ENCODE measurements at places on chromosomes 7 and 10.

DNA sequence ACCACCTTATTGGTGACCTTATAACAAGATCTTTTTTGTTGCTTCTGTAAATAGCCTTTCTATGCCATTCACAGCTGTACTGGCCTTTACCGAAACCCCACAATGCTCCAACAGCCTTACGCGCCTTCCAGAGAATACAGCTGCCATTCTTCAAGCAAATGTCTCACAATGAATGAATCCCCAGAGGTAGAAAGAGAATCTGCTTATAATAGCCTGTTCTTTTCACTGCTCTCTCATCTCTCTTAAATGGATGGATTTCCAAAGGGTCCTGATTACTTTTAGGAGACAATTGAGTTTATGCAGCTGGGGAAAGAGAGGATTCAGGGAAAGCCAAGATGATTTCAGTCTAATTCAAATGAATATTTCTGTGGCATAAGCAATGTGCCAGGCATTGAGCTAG lies 183.1 kb upstream of the PDE1C start:
- no peak for DNase-seq
- H3K4me1 ChIP-seq: peaks cover 5% of the 10 kb centered on the region
- H3K27me3 ChIP-seq: no peaks in the 10 kb centered on the region
- no peak overlapping the region for H3K4me3 ChIP-seq
- H3K27ac ChIP-seq: no peak overlapping the region

- H3K4me1 ChIP-seq: no peaks in the 10 kb centered on the region
- H3K27me3 ChIP-seq: no peaks in the 10 kb centered on the region
- DNase-seq: no peak
- H3K4me3 ChIP-seq: no peak overlapping the region
Observed at GRCh38 chr10:83691791-83692596, 447.3 kb upstream of the GHITM start.

DNA sequence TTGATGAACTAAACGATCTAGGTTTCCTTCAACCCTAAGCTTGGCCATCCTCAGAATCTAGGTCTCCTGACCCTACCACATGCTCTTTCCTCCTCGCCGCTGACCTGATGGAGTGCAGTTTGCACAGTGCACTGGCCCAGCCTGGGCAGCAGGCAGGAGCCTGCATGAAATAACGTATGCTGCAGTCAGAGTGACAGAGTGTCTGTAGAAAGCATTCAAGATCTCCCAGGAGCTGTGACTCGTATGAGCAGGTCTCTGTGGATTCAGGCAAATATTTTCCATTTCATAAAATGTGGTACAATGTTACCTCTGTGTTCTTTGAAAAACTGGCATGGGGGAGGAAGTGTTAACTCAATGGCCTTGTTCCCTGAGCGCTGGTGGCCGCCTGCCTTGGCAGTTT lies 441.8 kb downstream of the RPS24 start:
- H3K4me1 ChIP-seq: peaks cover 36% of the 10 kb centered on the region
- H3K4me3 ChIP-seq: no peak overlapping the region
- no peak for DNase-seq

- DNase-seq: no peak
- H3K4me3 ChIP-seq: no peak overlapping the region
- no peaks in the 10 kb centered on the region for H3K36me3 ChIP-seq
- H3K27me3 ChIP-seq: no peaks in the 10 kb centered on the region
- no peaks in the 10 kb centered on the region for H3K4me1 ChIP-seq
Observed at GRCh38 chr7:123305840-123306375, 106.1 kb upstream of the SLC13A1 start.

- no peaks in the 10 kb centered on the region for H3K36me3 ChIP-seq
- H3K4me3 ChIP-seq: no peak overlapping the region
- DNase-seq: no peak
- H3K27me3 ChIP-seq: peaks cover 33% of the 10 kb centered on the region
Observed at GRCh38 chr7:21041252-21041651, 254.6 kb upstream of the SP8 start.

GRCh38 chr10:80411681-80412220 lies 3.4 kb downstream of the PRXL2A start:
- peaks cover 70% of the 10 kb centered on the region for H3K4me1 ChIP-seq
- H3K4me3 ChIP-seq: no peak overlapping the region
- peak overlapping the region; percentile 6 for H3K27ac ChIP-seq
- no peaks in the 10 kb centered on the region for H3K27me3 ChIP-seq
- peaks cover 5% of the 10 kb centered on the region for H3K36me3 ChIP-seq

GRCh38 chr10:72242675-72243074 lies 26.6 kb upstream of the ASCC1 start:
- no peaks in the 10 kb centered on the region for H3K36me3 ChIP-seq
- H3K4me1 ChIP-seq: peaks cover 46% of the 10 kb centered on the region

- H3K27me3 ChIP-seq: no peaks in the 10 kb centered on the region
- no peaks in the 10 kb centered on the region for H3K4me1 ChIP-seq
- DNase-seq: no peak
- H3K36me3 ChIP-seq: peaks cover 3% of the 10 kb centered on the region
- H3K4me3 ChIP-seq: no peak overlapping the region
- no peak overlapping the region for H3K27ac ChIP-seq
Observed at GRCh38 chr7:17829001-17829400, 111.3 kb downstream of the SNX13 start.

DNA sequence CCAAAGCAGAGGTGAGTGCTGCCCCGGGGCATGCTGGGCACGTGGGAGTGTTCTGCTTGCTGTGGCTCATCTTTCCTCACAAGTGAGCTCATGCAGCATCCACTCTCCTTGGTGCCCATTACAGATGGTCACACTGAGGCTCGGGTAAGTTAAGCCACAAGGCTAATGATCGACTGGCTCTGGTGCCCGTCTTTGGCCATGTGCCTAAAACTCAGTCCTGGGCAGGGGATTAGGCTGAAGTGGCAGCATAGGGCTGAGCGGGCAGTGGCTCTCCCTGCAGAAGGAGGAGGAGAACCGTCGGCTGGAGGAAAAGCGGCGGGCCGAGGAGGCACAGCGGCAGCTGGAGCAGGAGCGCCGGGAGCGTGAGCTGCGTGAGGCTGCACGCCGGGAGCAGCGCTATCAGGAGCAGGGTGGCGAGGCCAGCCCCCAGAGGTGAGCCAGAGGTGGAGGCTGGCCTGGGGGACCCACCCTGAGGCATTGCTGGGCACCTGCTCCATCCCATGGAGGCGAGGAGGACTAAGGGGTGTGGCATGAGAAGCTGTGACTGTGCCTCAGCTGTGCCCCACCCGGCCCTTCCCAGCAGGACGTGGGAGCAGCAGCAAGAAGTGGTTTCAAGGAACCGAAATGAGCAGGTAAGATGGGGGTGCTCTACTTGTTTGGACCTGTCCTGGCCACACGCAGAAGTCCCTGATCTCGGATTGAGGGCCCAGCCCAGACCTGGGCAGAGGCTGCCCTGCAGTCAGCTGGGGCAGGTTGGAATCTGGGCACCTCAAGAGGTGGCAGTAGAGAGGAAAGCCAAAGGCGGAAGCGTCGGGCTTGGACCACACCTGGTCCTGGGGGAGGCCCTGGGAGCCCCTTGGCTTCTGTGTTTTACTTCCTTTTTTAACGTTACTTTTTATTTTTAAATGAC lies 7.3 kb downstream of the PGAM2 start:
- H3K4me3 ChIP-seq: no peak overlapping the region
- H3K36me3 ChIP-seq: peaks cover 83% of the 10 kb centered on the region
- DNase-seq: no peak
- no peaks in the 10 kb centered on the region for H3K27me3 ChIP-seq
- peaks cover 26% of the 10 kb centered on the region for H3K4me1 ChIP-seq

GRCh38 chr10:60677531-60678129 lies 100.6 kb upstream of the CDK1 start:
- no peaks in the 10 kb centered on the region for H3K27me3 ChIP-seq
- H3K27ac ChIP-seq: no peak overlapping the region
- H3K36me3 ChIP-seq: no peaks in the 10 kb centered on the region
- H3K4me3 ChIP-seq: no peak overlapping the region

DNA sequence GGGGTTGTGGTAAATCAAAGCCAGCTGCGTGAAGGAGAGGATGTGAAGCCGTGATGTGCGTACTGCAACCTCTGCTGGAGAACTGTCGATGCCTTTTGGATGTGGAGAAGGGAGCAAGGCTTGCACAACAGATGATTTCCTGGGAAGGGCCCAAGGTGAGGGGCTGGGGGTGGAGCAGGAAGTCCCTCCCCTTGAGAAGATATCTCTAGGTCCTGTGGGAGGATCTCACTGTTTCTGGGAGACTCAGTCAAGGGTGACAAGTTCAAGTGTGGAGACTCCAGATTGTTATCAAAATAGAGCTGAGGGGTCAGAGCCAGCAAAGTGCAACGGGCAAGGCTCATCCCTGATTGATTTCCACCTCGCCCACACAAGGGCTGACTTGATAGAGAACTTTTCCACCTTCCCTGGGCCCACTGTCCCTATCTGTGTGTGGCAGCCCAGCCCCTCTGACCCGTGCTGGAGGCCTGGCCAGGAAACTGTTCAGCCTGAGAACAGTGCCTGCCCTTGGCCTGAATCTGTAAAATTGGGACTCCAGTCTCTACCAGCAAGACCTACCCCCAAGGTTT lies 55.0 kb downstream of the COL13A1 start:
- no peak overlapping the region for H3K27ac ChIP-seq
- no peak overlapping the region for H3K4me3 ChIP-seq
- H3K4me1 ChIP-seq: peaks cover 22% of the 10 kb centered on the region

DNA sequence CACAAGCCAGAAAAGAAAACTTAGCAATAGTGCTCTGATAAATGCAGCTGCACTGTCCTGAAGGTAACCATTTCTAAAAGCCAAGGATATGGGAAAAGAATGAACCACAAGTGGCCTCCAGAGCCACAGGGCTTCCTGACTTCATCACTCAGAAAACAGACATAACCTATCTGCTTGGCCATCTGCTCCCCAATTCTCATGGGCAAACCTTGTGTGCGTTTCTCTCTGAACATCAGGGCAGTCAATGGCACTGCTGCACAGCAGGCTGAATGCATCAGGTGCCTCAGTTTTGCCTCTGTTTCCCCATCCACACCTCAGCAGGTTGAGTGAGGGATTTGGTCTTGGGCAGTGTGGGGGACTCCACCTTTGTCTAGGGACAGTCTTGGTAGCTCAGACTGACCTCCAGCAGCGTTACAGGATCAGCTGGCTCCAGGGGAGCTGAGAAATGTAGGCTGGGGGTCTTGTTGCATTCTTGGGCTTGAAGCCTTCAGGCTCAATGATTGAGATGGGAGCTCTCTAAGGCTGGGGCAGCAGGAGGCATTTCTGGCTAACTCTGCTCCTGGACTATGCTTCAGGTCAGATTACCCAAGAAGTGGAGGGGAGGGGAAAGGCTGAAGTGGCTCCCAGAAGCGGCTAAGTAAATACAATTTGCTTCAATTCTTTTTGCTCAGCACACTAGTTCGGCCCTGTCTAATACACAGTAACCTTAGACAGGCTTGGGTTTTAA lies 23.6 kb upstream of the PDLIM1 start:
- DNase-seq: no peak
- no peaks in the 10 kb centered on the region for H3K4me1 ChIP-seq
- no peak overlapping the region for H3K27ac ChIP-seq
- H3K4me3 ChIP-seq: no peak overlapping the region

DNA sequence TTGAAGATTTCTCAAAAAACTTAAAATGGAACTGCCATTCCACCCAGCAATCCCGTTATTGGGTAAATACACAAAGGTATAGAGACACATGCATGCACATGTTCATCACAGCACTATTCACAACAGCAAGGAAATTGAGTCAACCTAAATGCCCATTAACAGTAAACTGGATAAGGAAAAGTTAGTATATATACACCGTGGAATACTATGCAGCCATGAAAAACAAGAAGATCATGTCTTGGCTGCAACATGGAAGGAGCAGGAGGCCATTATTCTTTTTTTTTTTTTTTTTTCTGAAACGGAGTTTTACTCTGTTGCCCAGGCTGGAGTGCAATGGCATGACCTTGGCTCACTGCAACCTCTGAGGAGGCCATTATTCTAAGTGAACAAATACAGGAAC lies 749.0 kb downstream of the MAGI2 start:
- DNase-seq: no peak
- H3K4me3 ChIP-seq: no peak overlapping the region
- H3K4me1 ChIP-seq: no peaks in the 10 kb centered on the region

- H3K36me3 ChIP-seq: no peaks in the 10 kb centered on the region
- peak overlapping the region; percentile 74 for H3K4me3 ChIP-seq
- H3K27ac ChIP-seq: peak overlapping the region; percentile 89
Observed at GRCh38 chr7:94907811-94908322, 473 bp downstream of the PPP1R9A start.

DNA sequence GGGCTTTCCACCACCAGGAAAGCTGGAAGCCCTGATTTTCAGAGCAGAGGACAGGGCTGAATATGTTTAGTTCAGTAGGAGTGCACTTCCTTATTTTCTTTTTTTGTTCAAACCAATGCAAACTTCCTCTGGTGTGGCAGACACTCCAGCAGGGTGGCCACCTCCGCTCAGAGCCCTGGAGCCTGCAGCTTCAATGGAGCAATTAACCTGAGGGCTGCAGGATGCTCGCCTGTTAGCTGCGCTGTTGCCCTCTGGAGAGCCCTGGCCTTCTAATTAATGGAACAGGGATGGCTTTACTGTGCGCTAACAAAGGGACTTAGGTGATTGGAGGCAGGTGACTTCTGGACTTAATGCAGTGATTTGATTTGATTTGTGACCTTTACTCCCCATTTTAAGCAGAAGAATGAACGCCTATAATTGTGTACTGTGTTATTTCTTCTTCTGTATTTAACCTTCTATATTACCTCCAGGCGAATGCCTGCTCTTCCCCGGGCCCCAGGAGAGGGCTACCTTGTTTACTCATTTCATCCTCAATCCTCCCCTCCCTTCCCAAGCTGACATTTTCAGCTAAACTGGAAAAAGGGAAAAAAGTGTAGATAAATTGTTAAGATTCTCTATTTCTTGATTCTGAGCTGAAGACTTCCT lies 123.0 kb upstream of the CTBP2 start:
- H3K4me3 ChIP-seq: no peak overlapping the region
- peak; percentile 54 for DNase-seq
- no peaks in the 10 kb centered on the region for H3K27me3 ChIP-seq
- H3K27ac ChIP-seq: no peak overlapping the region
- H3K36me3 ChIP-seq: no peaks in the 10 kb centered on the region
- no peaks in the 10 kb centered on the region for H3K4me1 ChIP-seq

DNA sequence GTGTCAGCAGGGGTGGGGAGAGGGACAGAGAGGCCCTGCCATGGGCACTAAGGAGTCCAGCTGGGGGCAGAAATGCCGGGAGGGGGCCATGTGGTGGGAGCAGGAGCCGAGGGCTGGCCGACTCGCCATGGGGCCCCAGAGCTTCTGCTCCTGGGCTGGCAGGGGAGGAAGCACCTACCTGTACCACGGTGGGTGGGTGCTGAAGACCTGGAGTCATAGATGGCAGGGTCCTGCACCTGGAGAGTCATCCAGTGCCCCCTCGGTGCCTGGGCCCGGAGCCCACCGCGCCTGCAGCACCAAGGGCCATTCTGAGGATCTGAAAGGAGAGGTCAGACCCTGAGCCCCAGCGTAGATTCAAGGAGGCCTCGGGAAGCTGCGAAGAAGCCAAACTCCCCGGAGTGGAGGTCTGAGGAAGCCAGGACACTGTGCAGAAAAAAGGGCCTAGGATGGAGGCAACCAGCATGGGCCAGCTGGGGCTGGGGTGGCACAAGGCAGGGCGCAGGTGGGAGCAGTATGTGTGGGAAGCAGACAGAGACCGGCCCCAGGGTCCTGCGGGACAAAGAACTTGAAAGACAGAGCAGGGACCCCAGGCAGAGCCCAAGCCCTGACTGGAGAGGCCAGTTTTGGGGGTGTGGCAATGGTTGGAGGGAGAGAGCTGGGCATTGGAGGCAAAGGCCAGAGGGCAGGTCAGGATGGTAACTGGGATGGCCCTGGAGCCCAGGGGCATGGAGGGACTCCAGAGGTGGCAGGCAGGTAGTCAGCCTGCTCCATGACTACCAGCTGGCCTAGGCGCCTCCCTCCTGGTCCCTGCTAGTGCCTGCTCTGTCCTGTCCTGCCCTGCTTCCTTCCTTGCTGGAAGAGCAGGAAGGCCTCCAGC lies 26.7 kb upstream of the SMARCD3 start:
- no peak overlapping the region for H3K27ac ChIP-seq
- no peak for DNase-seq
- peaks cover 43% of the 10 kb centered on the region for H3K36me3 ChIP-seq
- no peak overlapping the region for H3K4me3 ChIP-seq
- no peaks in the 10 kb centered on the region for H3K27me3 ChIP-seq

Measured in spinal cord (tissue), 10 donors.